Psoas muscle (tissue), 8 donors: ENCODE measurements at places on chromosomes 7 and 10. TPM values are rescaled to one million over a fixed set of nuclear protein-coding genes. Genes with fewer than 3 reads are reported as not detected.

Gene PRF1
- polyA plus RNA-seq = 0.72 TPM

DNA sequence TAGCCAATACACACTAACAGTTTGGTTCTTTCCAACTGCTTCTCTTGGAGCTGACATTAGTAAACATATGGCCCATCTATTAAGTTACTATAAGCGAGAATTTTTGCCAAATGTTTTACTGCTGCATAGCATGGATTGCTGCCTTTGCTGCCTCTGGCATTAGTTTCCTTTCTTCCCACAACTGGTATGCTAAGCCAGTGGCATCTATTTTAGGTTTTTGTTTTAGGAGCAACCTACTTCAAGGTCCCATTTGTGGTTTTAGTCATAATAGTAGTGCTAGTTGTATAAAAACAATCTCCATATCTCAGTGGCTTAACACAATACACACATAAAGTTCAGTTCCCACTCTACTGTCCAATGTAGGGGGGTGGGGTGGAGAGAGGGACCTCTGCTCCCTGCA is 25.9 kb upstream of the PANK1 start:
- no peak overlapping the region for H3K27ac ChIP-seq
- DNase-seq = no peak
- no peak overlapping the region for H3K4me3 ChIP-seq
- H3K27me3 ChIP-seq = no peaks in the 10 kb centered on the region
- H3K4me1 ChIP-seq = no peaks in the 10 kb centered on the region

- peak; percentile 43 for DNase-seq
- H3K27me3 ChIP-seq = no peaks in the 10 kb centered on the region
- peaks cover 4% of the 10 kb centered on the region for H3K4me1 ChIP-seq
- no peaks in the 10 kb centered on the region for H3K36me3 ChIP-seq
Measured at GRCh38 chr10:70905071-70906021, 17.0 kb upstream of the PCBD1 start.

DNA sequence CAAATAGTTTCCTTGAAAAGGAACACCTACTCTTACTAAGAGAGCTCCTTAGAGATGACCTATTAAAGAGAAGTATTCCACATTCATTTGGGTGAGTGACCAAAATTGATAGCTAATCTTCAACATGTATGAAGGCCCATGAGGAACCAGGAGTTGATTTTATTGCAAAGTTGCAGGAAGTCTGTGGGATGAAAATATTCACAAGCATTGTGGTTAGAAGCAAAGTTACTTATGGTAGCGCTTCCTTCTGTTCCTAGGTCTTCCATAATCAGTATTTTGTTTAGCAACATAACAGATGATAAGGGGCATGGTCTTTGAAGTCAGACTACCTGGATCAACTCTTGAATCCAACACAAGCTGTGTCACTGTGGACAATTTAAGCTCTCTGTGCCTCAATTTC is 164.5 kb downstream of the DGKB start:
- no peaks in the 10 kb centered on the region for H3K4me1 ChIP-seq
- H3K36me3 ChIP-seq = no peaks in the 10 kb centered on the region

- H3K4me3 ChIP-seq = no peak overlapping the region
- H3K36me3 ChIP-seq = no peaks in the 10 kb centered on the region
- no peaks in the 10 kb centered on the region for H3K27me3 ChIP-seq
Measured at GRCh38 chr7:35348611-35349400, 94.9 kb upstream of the TBX20 start.

GRCh38 chr7:27762062-27762461 is 22.1 kb downstream of the TAX1BP1 start:
- H3K36me3 ChIP-seq = no peaks in the 10 kb centered on the region
- no peaks in the 10 kb centered on the region for H3K27me3 ChIP-seq
- no peak overlapping the region for H3K27ac ChIP-seq
- H3K4me3 ChIP-seq = no peak overlapping the region
- no peak for DNase-seq
- no peaks in the 10 kb centered on the region for H3K4me1 ChIP-seq

DNA sequence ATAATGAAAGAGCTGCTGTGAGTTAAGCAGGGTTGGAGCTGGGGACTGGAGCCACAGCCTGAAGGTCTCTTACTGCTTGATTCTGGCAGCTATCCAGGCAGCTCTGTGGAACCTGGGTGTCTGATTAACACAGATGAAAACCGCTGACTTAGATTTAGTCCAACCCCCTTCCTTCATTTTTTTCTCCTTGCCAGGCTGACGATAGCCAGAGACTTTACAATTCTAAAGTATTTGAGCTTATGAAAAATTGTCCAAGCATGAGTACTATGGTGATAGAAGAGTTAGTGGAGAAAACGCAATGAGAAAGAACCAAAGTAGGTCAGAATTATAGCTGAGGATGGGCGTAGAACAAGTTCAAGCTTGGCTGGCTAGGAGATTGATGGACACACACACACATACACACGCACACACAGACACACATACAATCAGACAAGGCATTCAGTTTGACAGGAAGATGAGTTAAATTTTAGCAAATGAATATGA is 13.5 kb upstream of the GPR85 start:
- H3K27me3 ChIP-seq = no peaks in the 10 kb centered on the region
- H3K36me3 ChIP-seq = no peaks in the 10 kb centered on the region
- no peak overlapping the region for H3K4me3 ChIP-seq
- H3K4me1 ChIP-seq = no peaks in the 10 kb centered on the region
- H3K27ac ChIP-seq = no peak overlapping the region

Gene HABP2
- polyA plus RNA-seq = 0.13 TPM

Gene VWDE
- polyA plus RNA-seq = not detected

Gene SEPTIN14
- not detected for polyA plus RNA-seq

DNA sequence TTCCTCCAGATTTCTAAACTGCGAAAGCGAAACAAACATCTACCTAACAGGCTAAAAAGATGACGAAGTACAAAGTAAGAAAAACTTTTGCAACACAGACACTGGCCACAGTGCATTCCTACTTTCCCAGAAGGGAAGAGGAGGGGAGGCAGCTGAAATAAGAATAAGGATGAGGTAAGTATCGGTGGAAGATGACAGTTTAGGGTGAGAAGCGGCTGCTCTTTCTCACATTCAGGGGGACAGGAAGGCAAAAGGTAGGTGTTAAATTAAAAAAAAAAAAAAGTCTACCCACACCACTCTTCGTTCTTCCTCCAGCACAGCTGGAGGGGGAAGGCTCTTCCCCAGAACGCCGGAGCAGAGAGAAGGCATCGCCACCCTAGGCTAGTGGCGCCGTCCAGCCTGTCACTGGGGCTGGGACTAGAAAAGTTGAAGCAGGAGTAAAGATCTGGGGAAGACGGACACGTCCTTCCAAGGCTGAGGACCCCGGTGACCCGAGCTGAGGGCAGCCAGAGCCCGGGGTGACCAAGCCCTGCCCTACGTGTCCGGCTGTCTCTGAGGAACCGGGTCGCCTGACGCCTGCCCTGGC is 846 bp downstream of the DNAJC1 start:
- no peak for DNase-seq
- peaks cover 12% of the 10 kb centered on the region for H3K4me1 ChIP-seq
- no peaks in the 10 kb centered on the region for H3K36me3 ChIP-seq
- H3K4me3 ChIP-seq = peak overlapping the region; percentile 78
- H3K27ac ChIP-seq = peak overlapping the region; percentile 94

- H3K4me1 ChIP-seq = no peaks in the 10 kb centered on the region
- no peak overlapping the region for H3K27ac ChIP-seq
- DNase-seq = no peak
- H3K27me3 ChIP-seq = no peaks in the 10 kb centered on the region
- H3K4me3 ChIP-seq = no peak overlapping the region
Measured at GRCh38 chr7:103637094-103637493, 191.1 kb upstream of the SLC26A5 start.

Gene COBL
- 115 TPM for polyA plus RNA-seq

GRCh38 chr7:74674166-74674565 is 16.6 kb downstream of the GTF2I start:
- H3K27me3 ChIP-seq = no peaks in the 10 kb centered on the region
- peaks cover 30% of the 10 kb centered on the region for H3K36me3 ChIP-seq
- peak overlapping the region; percentile 69 for H3K27ac ChIP-seq
- H3K4me3 ChIP-seq = no peak overlapping the region
- H3K4me1 ChIP-seq = peaks cover 48% of the 10 kb centered on the region

Gene ACTA2
- 56.6 TPM for polyA plus RNA-seq

DNA sequence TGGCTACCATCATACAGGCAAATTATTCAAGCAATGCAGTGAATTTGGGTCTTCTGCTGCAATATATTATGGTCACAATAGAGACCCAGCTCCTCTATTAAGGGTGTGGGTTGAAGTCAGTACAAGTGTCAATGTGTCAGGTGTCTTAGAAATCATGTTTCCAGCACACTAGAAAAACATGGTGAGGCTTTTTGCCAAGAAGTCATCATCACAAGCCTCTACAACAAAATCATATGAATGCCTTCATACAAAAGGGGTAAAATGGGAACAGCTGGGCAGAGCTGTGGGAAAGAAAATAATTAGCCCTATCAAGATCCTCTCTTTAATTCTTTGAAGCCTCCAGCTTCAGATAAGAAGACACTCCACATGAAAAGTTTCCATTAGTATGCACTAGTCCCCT is 37.2 kb downstream of the FAM13C start:
- no peaks in the 10 kb centered on the region for H3K36me3 ChIP-seq
- H3K4me1 ChIP-seq = peaks cover 59% of the 10 kb centered on the region

- no peak overlapping the region for H3K27ac ChIP-seq
- H3K36me3 ChIP-seq = no peaks in the 10 kb centered on the region
- DNase-seq = no peak
- no peaks in the 10 kb centered on the region for H3K27me3 ChIP-seq
Measured at GRCh38 chr7:95126053-95126709, 198.2 kb downstream of the PON1 start.

- H3K27ac ChIP-seq = peak overlapping the region; percentile 63
- H3K36me3 ChIP-seq = no peaks in the 10 kb centered on the region
- no peaks in the 10 kb centered on the region for H3K27me3 ChIP-seq
- H3K4me1 ChIP-seq = peaks cover 10% of the 10 kb centered on the region
- no peak for DNase-seq
Measured at GRCh38 chr10:114526126-114526503, 121.8 kb upstream of the AFAP1L2 start.
